ENCODE measurements at places on chromosomes 6 and 20.

DNA sequence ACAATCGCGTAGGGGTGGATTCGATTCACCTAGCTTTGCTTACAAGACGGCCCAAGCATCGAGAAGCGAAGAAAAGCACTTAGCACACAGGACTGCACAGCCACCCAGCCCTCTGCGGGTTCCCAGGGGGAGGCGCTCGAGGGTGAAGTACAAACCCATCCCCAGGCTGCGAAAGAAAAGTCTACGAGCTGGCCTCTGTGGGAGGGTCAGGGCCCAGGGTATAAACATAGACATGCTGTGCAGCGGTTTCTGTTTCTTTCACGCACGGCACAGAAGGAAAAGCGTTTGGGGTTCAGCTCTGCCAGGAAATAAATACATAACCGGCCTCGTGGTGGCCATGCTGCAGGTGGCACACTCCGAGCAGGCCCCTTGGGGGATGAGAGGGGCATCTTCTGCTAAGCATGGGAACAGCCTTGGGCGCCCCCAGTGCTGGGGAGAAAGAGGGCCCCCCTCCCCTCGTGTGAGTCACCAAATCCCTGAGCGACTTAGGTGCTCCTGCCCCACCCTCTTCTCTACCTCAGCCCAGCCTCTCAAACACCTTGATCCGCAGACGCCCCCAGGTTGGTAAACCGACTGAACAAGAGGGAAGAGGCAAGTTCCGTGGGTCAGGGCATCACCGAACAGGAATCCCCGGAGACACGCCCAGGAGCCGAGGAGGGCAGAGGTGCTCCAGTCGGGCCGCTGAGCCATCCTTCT lies 91.6 kb upstream of the RIPOR2 start:
- no peak for DNase-seq

DNA sequence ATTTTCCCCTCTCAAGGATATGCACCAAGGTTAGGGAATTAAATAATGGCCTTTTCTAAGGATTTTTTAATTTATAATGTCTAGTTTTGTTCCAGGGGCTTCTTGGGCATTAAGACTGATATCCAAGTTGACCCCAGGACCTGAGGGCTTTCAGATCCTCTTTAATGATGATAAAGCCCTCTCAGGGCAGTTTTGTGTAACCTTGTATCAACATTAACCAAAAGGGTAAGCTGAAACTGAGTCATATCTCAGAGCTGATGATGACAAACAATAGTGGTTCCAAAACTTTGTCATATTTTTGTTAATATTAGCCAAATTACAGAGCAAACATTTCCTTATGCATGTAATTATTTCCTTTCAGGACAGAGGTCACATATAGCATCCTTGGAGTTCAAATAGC lies 309.4 kb upstream of the MAN1A1 start:
- DNase-seq: no peak

- no peak for DNase-seq
Observed at GRCh38 chr20:17663486-17663885, 18.6 kb downstream of the RRBP1 start.

DNA sequence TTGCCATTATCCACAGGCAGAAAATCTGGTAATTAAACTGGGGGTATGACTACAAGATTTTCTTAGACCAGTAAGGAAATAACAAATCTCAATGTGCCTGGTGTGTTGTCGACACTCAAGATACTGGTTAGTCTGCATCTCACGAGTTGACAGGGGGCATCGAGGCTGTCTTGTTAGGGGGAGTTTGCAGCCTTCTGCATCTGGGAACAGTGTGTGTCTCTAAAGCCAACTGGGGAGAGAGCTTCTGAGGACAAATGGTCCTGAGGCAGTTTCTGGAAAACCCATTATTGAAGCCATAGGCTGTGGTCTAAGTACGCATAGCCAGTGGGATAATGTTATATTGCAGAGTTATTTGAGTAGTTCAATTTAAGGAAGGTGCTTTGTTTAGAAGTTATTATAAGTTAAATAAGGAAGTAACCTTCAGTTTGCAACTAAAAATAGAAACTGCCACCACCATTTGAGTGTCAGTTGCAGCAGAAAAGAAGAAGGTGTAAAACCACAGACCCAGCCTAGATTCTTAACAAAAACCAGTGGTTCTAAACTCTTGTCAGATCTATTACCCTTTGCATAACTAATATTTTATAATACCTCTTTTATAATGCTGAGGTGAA lies 15.4 kb upstream of the MAPK13 start:
- DNase-seq: no peak
